Stimulated activated CD4-positive, alpha-beta T cell treated with anti-CD3 and anti-CD28 coated beads, Interleukin-12 subunit alpha, Interleukin-12 subunit beta, amount 100 ng/mL, for 48 hours (primary cell): ENCODE measurements at places on chromosomes 7 and 10.

- DNase-seq: no peak
Measured at GRCh38 chr10:51270936-51271530, 196.7 kb downstream of the PRKG1 start.

DNA sequence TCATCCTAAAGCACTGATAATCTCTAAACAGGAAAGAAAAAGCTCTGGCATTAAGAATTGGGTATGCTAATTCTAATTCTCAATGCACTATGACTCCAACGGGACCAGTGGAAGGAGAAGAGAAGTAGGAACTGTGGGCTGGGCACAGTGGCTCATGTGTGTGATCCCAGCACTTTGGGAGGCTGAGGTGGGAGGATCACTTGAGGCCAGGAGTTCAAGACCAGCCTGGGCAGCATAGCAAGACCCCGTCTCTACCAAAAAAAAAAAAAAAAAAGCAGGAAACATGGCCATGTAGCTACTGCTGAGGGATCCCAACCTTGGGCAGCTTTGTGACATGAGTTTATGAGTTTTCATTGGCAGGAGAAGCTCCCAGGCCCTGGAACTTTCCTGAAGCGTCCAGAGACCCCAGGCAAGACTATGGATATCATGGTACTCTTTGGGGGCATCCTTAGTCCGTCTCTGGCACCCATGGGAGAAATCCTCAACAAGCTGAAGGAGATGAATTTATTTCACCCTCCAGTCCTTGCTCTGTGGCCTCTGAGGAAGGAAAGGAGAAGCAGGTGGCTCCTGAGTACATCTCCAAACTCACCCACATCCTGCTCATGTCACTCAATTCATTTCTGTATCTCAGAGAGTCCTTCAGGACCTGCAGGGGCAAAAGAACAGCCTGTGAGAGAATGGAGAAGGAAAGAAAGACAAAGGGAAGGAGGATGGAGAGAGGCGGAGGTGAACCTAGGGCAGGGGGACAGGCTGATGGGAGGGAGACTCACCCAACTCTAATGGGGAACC, 99.5 kb downstream of the SPDYE5 start:
- DNase-seq: no peak

GRCh38 chr10:101896225-101896877, 52.8 kb upstream of the KCNIP2 start:
- no peak for DNase-seq

- no peak for DNase-seq
Measured at GRCh38 chr10:105139363-105139896, 498.3 kb downstream of the SORCS3 start.

- DNase-seq: no peak
Measured at GRCh38 chr7:11552676-11553296, 279.2 kb downstream of the THSD7A start.

DNA sequence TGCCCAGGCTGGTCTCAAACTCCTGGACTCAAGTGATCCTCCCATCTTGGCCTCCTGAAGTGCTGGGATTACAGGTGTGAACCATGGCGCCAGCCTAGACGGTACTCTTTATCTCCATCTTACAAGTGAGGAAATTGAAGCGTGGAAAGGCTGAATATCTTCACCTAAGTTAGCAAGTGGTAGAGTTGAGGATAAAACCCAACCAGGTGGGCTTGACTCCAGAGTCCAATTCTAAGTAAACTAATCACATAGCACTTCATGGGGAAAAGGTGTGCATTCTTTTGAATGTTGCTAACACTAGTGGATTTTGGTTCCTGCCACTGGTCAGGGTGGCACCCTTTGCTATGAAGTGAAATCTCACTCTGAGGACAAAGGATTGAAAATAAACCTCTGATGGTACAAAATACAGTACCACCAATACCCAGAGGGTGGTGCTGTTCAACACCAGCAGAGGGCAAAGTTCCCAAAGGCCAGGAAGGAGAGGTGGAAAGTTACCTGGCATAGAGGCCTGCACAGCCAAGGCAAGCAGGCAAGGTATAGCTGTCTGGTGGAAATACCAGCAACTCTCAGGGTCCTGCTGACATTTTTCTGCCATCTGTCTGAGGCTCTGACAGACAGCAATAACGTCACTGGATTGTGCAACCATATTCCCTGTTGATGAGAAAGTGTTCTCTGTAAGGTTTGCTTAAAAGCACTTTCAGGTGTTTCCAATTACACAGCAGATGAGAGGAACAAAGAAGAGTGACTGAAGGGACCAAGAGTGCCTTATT, 17.6 kb downstream of the ZDHHC16 start:
- no peak for DNase-seq

DNA sequence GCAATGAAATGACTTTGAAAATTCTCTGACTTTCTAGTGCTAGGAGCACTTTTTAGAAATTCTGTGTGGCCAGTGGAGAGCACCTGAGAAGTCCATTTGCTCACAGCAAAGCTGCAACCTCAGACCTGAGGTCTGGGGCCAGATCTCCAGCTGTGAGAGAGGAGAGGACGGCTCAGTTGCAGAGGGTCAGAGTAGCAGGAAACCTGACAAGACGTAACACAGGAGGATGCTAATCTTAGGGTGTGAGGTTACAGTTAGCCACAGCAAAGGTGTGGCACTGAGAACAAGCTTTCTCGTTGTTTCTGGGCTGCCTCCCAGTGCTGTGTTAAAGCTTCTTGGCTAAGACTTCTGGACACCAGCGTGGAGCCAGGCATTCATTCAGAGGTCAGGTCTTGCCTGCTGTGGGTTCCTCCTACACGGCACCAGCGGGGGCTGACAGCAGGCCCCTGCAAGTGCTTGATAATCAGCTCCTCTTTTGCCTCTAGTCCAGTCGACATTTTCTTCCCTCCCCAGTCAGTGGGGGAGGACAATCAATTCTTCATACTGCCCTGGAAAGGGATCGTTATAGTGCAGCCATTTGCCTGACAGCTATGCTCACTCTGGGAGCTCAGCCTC, 435.4 kb upstream of the DPP6 start:
- DNase-seq: no peak

- no peak for DNase-seq
Measured at GRCh38 chr10:52741851-52742250, 30.7 kb downstream of the MBL2 start.

GRCh38 chr10:24872790-24873182, 79.6 kb downstream of the PRTFDC1 start:
- no peak for DNase-seq

- DNase-seq: no peak
Measured at GRCh38 chr7:155857141-155857540, 44.9 kb upstream of the SHH start.

- DNase-seq: no peak
Measured at GRCh38 chr7:31432176-31432575, 81.7 kb upstream of the ITPRID1 start.
